Left ventricle myocardium inferior (tissue), 1 donor: ENCODE measurements at places on chromosomes 1 and 21.

DNA sequence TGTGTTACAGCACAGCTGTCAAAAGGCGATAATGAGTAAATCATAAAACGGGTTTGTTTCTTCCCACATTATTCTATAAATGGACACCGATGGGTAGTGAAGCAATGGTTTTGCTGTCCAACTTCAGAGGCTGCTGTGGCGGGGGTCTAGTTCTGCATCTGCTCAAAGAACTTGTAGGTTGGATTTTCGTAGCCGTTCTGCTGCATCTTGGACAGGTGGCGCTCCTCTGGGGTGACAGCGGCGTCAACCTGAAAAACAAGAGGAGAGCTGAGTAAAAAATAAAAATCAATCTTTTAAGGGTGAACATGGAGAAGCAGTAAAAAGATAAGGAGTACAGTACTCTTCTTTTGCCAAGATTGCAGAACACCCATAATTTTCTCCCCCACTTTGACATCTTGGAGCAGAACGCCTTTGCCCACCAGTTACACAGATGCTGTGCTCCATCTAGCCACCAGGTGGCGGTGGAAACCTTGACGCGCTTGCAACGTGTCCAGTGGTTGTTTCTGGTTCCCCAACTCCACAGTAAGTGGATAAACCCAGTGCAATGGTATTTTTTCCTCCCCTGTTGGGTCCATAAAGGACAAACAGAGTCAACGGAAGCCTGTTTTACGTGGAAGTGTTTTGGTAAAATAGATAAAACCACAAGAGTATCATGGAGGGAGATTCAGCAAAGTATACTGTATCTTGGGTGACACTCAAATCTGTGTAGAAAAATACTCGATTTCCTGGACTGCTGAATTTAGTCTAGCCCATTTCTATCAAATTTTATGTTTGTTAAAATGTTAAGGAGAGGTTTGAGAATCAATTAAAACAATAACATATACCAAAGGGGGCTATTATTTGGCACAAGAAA lies 147.0 kb downstream of the GABPA start:
- DNase-seq = peak; percentile 53

DNA sequence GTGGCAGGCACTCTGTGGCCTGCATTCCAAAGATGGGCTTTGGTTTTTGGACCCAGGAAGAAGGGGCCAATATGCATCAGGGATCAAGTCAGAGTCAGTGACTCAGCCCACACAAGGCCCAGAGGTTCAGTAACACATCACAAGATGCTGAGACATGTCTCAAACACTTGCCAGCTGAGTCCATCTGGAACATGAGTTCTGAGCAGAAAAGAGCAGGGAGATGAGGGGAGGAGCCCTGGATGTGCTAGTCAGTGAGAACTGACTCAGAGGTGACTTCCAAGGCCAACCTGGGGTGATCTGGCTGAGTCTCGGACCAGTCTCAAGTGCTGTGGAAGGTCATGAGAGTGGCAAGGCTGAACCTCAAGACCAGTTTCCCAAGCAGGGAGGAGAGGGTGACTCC lies 150.1 kb downstream of the CDC7 start:
- peak; percentile 67 for DNase-seq

- no peak for DNase-seq
These were observed 9.3 kb downstream of the SLAMF7 start for GRCh38 chr1:160748181-160748877.

- no peak for DNase-seq
These were observed 34.0 kb upstream of the EDN2 start for GRCh38 chr1:41518471-41518870.

DNA sequence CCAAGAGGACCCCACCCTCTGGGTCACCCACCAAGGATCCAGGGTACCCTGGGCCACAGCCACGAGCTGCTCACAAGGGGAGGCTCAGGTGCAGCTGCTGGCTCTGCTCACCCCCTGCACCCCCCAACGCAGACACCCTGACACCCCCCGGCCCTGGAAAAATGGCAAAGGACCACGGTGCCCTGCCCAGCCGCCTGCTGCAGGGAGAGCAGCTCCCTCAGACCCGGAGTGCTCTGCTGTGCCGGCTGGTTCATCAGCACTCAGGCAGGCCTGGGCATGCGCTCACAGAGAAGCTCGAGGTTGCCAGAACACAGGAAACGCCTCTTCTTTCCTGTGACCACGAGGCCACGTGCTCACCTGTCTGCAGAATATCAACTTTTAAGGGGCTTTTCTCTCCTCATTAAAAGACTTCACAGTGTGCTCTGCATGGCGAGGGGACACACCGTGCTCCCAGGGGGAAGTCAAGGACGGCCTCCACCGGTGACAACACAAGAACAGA lies 4.3 kb upstream of the C1QTNF12 start:
- no peak for DNase-seq

DNA sequence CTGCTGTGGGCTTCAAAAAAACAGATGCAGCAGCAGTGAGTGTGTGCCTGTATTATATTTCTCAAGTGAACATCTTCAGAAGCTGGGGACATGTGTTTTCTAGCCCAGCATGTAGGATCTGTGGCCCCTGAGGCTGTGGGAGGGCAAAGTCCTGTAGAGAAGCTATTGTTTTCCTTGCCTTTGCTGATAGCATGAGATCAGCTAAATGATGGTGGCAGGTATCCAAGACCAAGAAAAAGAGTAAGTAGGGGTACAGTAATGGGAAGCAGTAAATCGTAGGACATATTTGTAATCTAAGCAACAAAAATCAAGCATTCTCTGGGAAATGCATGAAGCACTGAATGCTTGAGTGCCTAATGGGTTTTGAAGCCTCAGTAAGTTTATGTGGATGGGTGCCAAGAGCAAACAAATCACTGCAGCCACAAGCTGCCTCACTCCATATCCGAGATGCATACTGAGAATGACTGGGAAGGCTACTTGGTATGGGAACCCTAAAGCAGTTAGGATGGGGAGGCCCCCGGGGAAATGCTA lies 98.3 kb downstream of the CD58 start:
- no peak for DNase-seq

GRCh38 chr1:176101951-176102642 lies 105.0 kb downstream of the COP1 start:
- no peak for DNase-seq

- no peak for DNase-seq
These were observed 101.3 kb upstream of the ZBTB40 start for GRCh38 chr1:22350171-22350923.
